ENCODE measurements at places on chromosomes 1 and 21.

GRCh38 chr1:62676611-62677356 lies 11.4 kb downstream of the DOCK7 start:
- no peak for DNase-seq

DNA sequence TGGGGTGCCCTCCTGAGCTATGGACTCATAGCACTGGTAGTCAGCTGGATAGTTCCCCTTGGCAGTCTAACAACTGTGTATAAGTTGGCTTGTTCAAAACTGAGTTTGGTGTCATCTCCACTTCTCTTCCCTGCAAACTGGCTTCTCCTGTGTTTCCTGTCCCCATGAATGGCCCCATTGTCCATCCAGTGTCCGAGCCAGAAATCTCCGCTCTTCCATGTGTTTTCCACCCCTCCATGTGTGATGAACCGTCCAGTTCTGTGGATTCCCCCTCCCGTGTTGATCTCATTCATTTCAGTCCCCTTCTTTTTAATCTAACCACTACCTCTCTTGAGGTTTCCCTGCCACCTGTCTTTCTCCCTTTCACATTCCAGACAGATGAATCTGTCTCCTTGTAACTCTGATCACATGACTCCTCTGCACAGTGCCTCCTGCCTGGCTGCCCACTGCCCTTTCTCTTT lies 195.7 kb downstream of the ROR1 start:
- no peak for DNase-seq

DNA sequence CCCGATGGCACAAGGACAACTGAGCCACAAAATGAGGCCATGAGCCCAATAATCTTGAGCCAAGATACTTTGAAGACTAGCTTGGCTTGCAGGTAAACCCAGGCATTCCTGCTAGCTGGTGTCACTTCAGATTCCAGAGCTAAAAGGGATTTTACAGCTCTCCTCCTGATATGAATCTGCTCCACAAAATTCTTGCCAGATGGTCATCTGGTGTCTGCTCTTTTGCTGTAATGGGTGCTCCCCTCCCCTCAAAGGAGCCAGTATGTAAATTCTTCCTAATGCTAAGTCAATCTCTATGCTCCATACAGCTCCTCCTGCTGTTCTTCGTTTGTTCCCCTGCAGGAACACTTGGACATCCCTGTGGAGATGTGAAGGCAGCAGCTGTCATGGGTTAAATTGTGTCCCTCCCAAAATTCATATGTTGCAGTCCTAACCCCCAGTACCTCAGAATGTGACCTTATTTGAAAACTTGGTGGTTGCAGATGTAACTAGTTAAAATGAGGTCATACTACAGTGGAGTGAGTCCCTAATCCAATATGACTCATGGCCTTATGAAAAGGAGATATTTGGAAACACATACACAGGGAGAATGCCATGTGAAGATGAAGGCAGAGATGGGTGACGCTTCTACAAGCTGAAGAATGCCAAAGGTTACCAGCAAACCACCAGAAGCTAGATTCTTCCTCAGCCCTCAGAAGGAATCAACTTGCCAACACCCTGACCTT lies 180.6 kb upstream of the PALMD start:
- DNase-seq = no peak

GRCh38 chr1:236103059-236103458 lies 38.2 kb upstream of the NID1 start:
- DNase-seq = no peak

DNA sequence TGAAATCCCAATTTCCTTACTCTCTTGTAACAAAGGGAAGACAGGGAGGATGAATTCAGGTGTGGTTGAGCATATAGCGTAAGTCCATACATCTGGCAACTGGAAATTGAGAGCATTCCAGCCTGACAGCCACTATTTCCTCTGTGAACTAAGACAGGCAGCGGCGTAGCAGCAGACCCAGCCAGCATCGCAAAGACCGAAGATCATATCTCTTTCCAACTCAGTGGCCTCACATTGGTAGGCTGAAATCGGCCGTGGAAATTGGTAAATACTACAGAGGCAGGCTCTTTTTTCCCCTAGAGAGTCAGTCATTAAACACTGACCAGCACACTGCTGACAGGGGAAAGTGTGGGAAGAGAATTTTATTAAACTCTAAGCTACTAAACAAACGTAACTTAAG lies 43.4 kb downstream of the TARBP1 start:
- no peak for DNase-seq

GRCh38 chr1:212235857-212236256 lies 49.4 kb upstream of the PPP2R5A start:
- no peak for DNase-seq

GRCh38 chr1:44934791-44935190 lies 51.6 kb downstream of the EIF2B3 start:
- DNase-seq = no peak

GRCh38 chr1:203589171-203589570 lies 37.5 kb upstream of the ATP2B4 start:
- no peak for DNase-seq

GRCh38 chr1:62229932-62230331 lies 35.3 kb downstream of the L1TD1 start:
- DNase-seq = no peak

DNA sequence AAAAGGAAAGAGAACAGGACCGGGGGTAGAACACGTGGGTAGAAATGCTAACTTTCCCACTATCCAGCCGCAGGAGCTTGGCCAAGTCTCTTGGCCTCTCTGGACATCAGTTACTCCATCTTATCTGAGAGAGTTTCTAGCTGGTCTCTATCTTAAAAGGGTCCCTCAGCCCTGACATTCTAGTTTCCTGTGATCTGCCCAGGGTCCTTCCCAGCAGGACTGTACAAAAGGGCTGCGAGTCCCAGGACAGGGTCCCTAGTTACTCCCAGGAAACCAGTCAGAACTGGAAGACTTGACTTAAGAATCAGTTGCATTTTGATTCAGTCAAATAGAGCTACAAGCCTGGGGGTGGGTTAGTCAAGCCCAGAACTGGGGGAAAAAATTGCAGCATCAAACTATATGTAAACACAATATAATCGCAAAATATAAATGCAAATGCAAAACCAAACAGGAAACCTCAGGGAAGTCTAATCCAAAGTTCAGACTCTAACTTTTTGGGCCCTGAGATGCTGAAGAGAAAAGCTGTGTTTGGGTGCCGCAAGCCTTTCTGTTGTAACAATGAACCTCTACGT lies 2.9 kb downstream of the ASAP3 start:
- no peak for DNase-seq

- DNase-seq = peak; percentile 49
These were observed 148.7 kb downstream of the ZZZ3 start for GRCh38 chr1:77533660-77534305.

- no peak for DNase-seq
These were observed 35.6 kb downstream of the ADARB1 start for GRCh38 chr21:45109831-45110492.

DNA sequence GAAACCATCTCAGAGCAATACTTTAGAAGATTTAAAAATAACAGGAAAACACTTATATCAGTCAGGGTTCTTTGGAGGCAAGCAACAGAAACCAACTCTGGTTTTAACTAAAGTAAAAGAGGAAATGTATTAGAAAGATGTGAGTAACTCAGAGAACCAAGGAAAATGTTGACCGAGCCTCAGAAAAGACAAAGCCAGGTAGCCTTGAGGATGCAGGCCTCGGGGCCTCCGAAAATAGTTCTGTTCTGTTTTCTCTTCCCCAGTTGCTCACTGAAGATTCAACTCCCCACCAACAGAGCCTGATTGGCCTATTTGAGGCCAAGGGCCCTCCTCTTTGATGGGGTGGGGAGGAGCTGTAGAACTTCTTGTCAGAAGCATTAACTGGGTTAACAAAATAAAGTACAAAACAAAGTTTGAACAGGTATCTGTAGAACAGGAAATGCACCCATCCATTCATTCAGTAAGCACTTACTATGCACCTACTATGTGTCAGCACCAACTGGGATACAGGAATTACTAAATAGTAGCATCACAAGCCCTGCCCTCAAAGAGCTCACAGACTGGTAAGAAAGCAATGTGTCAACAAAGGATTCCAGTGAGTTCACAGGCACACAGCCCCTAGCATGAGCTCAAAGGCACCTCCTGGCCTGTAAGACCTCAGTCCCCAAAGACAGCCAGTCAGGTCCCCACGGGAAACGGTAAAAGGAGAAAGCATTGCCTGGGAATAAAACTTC lies 12.6 kb downstream of the SLAMF8 start:
- DNase-seq = no peak

GRCh38 chr1:230323686-230324085 lies 102.4 kb downstream of the PGBD5 start:
- DNase-seq = no peak

GRCh38 chr21:25790878-25791204 lies 56.1 kb downstream of the GABPA start:
- DNase-seq = no peak

DNA sequence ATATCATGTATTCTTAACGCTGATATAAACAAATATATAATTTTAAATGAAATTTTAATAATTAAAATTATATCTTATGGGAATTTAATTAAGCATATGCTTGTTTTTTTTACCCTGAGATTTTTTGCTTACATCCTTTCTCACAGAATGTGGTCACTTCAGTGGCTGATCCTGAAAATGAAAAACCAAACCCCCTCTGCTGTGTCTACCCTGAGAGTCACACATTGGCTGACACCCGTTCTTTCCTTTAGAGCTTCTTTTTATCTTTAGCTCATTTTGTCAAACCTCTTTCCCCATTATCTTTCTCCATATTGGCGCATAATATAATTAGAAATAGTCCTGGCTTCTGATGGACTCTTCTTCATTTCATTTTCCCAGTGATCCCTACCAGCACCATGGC lies 10.8 kb upstream of the CACYBP start:
- DNase-seq = no peak

GRCh38 chr1:33234131-33234530 lies 22.2 kb upstream of the ZNF362 start:
- DNase-seq = no peak

GRCh38 chr1:20413776-20414140 lies 72.3 kb downstream of the CAMK2N1 start:
- no peak for DNase-seq

DNA sequence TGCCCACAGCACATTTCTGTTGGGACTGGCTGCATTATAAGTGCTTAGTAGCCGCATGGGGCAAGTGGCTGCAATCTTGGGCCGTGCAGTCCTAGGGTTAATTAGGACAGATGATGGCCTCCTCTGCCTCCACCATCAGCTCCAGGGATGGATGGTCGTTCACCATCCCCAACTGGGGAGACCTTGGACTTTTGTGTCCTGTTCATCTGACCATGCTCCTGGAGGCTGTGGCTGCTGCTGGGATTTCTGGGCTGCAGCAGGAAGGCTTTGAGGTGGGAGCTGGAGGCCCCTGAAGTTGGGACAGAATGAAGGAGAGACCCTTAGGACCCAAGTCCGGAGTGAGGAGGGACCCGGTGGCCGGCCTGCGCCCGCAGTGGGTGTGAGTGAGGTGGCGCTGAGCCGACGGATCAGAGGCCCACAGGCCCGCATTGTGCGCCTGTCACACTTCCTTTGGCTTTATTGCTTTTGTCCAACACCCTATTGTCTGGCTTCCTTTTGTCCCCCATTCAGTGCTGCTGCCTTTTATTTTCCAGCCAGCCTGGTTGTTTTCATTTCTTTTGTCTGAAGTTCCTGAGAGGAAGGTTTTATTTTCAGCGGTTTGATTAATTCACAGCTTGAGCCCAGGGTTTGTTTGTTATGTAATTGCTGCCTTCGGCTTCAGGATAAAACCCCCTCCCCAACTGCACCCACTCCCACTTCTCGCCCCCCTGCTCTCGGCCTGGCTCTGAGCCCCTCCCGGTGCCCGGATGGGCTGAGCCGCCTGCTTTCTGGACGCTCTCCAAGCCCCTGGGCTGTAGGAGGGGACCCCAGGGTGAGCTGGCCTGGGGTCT lies 35.6 kb downstream of the SOX13 start:
- DNase-seq = no peak

DNA sequence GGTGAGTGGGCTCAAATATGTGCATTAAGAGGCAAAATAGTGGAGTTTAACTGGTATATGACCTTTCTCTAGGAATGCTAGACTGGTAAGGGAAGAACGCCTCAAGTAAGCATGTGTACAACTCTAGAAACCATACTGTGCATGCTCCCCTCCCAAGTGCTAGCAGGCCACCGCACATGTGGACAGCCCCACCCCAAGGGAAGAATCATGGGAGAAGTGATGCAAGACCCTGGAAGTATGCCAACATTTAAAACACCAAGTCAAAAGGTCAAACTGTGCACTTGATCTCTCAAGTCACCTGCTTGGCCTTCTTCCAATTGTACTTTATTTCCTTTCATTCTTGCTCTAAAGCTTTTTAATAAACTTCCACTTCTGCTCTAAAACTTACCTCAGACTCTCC lies 120.4 kb downstream of the WDR3 start:
- DNase-seq = no peak

All from CD8-positive, alpha-beta memory T cell (primary cell).